ENCODE measurements at places on chromosomes 1 and 21. TPM values are rescaled to one million over a fixed set of nuclear protein-coding genes. Genes with fewer than 3 reads are reported as not detected.

RAD54L gene
- total RNA-seq: not detected

DNA sequence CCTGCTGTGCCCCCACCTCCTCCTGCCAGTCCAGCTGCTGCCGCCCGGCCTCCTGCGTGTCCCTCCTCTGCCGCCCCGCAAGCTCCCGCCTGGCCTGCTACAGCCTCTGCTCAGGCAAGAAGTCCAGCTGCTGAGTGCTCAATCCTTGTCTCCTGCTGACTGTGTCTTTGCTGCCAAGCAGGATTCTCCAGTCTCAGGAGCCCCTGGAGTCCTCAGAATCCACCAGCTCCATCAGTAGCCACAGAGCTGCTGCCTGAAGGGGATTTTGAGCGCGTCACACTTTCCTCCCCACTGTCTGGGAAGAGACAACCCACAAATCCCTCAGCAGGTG lies 973 bp downstream of the KRTAP10-11 start:
- no peaks in the 10 kb centered on the region for H3K27me3 ChIP-seq
- H3K36me3 ChIP-seq: no peaks in the 10 kb centered on the region
- no peaks in the 10 kb centered on the region for H3K4me1 ChIP-seq
- no peak overlapping the region for H3K27ac ChIP-seq
- no peak overlapping the region for H3K4me3 ChIP-seq
- DNase-seq: no peak

SYT6 gene
- total RNA-seq: not detected

DNA sequence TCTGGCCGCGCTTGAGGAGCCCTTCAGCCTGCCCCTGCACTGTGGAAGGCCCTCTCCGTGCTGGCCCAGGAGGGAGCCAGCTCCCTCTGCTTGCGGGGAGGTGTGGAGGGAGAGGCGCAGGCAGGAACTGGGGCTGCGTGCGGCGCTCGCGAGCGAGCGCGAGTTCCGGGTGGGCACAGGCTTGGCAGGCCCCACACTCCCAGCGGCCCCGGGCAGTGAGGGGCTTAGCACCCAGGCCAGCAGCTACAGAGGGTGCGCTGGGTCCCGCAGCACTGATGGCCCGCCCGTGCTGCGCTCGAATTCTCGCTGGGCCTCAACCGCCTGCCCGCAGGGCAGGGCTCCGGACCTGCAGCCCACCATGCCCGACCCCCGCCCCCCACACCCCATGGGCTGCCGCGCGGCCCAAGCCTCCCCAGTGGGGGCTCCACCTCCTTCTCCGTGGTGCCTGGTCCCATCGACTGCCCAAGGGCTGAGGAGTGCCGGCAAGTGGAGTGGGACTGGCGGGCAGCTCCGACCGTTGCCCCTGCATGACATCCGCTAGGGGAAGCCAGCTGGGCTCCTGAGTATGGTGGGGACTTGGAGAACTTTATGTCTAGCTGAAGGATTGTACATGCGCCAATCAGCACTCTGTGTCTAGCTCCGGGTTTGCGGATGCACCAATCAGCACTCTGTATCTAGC lies 46.0 kb downstream of the COL24A1 start:
- no peaks in the 10 kb centered on the region for H3K27me3 ChIP-seq
- no peak overlapping the region for H3K4me3 ChIP-seq
- DNase-seq: no peak
- no peak overlapping the region for H3K27ac ChIP-seq
